ENCODE measurements at places on chromosomes 5 and 9. TPM values are rescaled to one million over a fixed set of nuclear protein-coding genes. Genes with fewer than 3 reads are reported as not detected.
A peak's percentile ranks its signal among the peaks of the same experiment; 100 is the strongest.

DNA sequence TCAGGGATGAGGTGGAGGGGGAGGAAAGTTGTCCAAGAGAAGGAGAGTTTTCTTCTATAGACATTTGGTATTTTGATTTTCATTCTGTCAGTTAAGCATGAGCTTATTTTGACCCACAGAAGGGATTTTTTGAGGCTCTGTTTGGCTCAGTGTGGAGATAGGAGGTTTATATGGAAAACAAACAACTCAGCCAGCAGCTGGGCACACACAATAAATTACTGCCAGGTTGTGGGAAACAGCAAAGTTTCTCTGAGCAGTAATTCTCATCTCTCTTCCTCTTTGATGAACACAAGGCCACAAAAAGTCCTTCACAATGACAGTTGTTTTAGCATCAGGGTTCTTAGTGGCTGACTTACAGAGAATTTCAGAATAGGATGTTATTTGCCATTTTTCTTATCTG is 486.1 kb downstream of the KDM4C start:
- no peak for DNase-seq

GRCh38 chr5:118956727-118957126 is 31.6 kb downstream of the DTWD2 start:
- DNase-seq = peak; percentile 18

GRCh38 chr9:134784577-134785305 is 95.9 kb upstream of the FCN2 start:
- DNase-seq = no peak

DNA sequence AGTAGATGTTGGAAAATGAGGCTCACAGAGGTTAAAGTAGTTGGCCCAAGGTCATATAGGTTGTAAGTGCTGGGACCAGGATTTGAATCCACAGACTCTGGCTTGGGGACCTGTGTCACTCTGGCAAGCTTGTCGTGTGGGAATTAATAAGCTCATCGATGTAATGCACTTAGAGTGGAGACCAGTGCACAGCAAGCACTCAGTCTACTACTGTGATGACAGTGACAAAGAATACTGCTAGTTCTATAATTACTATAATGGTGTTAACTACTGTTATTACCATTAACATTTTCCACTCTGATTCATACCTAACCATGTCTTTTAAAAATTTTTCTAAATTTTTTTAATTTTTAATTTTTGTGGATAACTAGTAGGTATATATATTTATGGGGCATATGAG is 12.8 kb downstream of the PAM start:
- no peak for DNase-seq

GRCh38 chr5:111016801-111017200 is 54.7 kb upstream of the TSLP start:
- peak; percentile 5 for DNase-seq

DNA sequence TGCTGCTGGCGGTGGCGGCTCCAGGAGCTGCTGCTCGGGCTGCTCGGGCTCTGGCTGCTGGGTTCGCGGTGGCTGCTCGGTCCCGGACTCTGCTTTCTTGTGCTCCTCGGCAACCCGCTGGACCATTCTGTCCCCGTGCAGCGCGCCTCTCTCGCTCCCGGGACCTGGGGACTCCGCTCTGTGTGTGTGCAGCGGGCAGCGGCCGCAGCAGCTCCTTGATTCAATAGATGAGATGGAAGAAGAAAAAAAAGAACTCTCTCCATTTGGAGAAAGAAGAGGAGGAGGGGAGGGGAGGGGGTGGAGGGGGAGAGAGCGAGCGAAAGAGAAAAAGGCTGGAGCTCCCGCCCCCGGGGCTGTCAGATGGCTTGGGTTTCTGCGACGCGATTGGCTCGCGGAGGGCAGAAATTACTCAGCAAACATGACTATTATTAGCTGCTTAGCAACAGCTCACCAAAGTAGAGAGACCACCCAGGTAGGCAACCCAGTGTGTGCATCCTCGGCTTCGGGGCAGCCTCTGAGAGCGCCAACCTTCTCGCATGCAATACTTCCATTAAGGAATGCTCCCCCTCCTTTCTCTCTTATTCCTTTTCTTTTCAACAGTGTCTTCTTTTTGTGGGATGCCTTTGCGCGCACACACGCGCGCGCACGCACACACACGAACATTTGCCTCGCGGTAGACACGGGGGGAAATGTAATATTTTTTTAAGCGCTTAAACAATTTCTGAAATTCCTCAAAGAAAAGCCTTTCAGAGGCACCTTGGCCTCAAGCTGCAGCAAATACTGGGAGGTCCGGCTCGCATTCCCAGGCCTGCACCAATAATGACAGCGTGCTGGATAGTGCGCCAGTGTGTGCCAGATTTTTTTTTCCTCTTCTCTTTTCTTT is 7.6 kb downstream of the PTCH1 start:
- DNase-seq = peak; percentile 87

- DNase-seq = no peak
Observed at GRCh38 chr5:2542026-2542425, 209.5 kb downstream of the IRX2 start.

DNA sequence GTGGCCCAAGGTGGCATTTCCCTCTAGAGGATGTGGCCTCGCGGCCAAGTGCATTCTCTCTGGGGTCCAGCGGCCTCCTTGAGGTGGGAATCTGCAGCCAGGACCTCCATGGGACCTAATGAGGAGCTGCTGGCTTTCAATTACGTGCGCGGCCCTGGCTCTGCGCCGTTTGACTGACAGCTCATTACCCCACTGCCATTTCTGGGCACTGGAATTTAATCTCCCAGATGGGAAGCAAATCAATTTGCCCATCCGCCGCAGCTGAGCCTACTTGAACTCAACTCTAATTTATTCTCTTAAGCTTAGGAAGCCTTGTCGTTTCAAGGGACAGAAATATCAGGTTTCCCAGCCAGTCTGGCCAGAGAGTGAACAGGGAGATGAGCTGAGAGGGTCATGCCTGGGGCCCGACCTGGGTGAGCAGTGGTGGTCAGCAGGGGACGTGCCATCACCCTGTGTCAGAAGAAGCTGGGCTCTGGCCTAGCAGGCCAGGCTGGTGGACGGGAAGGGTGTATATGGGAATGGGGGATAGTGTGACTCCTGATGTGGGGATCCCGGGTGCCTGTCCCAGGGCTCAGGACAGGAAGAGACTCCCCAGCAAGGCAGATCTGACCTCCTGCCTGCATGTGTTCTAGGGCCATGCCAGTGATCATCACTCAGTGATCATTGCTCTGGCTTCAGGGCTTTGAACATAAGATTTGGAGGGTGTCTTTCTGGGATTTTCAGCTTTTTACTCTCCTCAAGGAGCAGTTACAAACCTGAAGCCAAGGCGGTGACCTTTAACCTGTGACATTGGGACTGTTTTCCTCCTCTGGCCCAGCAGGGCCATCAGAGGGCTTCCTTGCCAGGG is 69.7 kb downstream of the MACROH2A1 start:
- no peak for DNase-seq

AGGF1 gene
- polyA plus RNA-seq = 26.0 TPM

CHSY3 gene
- 8.6 TPM for polyA plus RNA-seq

BAAT gene
- 0.74 TPM for polyA plus RNA-seq

ZBED3 gene
- polyA plus RNA-seq = 28.3 TPM

KCNV2 gene
- 0.17 TPM for polyA plus RNA-seq

Measured in left lung (tissue), 14 donors.